G401 (cell line): ENCODE measurements at places on chromosomes 5 and 9. TPM values are rescaled to one million over a fixed set of nuclear protein-coding genes. Genes with fewer than 3 reads are reported as not detected.

Gene PPP2CA
- 304 and 405 TPM in 2 replicates for total RNA-seq

Gene FAM81B
- total RNA-seq, result not detected in 2 replicates

Gene OR2S2
- total RNA-seq, result not detected in 2 replicates

Gene OTULINL
- total RNA-seq, result 0.25 and 1.7 TPM in 2 replicates

Gene SPINK7
- total RNA-seq, result not detected in 2 replicates
